ENCODE measurements at places on chromosomes 7 and 10.
A peak's percentile ranks its signal among the peaks of the same experiment; 100 is the strongest.

DNA sequence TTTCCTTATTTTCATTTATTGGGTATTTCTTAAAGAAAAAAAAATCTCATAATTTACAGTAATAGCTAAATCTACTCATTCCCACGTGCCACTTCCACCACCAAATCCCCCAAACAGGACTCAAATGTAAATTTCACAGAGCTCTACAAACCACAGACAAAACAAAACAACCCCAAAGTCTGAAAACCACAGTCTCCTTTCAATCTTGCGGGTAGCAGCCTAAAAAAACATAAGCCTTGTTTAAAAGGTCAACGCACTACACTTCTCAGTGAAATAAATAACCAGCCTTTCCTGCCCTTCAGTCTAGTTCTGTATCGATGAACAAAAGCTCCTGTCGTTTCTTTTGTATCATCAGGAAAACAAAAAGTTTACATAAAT is 121.8 kb upstream of the AFAP1L2 start:
- DNase-seq = peak; percentile 35

DNA sequence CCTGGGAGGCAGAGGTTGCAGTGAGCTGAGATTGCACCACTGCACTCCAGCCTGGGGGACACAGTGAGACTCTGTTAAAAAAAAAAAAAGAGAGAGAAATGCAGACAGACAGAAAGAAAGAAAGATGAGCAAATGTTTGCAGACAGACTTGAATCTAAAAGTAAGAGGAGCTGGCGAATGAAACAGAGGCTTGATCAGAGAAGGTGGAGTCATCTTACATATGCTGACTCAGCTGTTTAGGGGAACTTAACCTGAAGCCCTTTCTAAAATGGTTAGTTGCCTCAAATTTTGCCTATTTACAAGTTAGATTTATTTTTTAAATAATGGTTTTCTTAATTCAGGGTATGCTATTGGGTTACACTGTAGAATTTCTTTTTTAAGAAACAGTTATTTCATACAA is 5.4 kb downstream of the FAM171A1 start:
- no peak for DNase-seq

DNA sequence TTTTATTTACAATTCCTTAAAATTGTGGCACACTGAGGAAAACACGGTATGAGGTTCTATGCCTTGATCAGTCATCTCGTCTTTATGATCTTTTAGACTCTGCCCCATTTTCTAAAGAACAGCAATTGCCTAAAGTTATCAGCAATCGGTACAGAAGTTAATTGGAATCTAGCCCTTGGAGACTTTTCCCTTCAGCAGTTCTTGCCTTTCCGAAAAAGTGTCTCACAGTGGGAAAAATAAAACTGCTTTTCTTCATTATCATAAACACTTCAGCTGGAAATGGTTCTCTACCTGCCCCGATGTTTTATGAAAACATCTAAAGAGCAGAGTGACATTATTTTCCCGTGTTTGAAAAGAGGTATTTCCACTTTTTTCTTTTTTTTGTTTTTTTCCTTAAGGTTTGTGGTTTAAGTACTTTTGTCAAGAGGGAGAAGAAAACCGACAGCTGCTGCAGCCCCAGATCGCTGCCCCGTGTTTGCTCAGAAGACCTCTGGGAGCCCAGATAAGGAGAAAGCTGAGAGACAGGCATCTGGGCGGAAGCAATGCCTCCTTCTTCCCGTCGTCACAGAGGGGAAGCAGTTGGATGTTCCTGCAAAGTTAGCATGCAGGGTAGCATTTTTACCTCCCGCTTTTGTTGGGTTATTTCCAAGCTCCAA is 149.7 kb downstream of the FRMD4A start:
- no peak for DNase-seq

GRCh38 chr7:76515999-76516443 is 5.7 kb downstream of the UPK3B start:
- no peak for DNase-seq

- no peak for DNase-seq
Observed at GRCh38 chr7:43463401-43463980, 119.4 kb upstream of the STK17A start.

DNA sequence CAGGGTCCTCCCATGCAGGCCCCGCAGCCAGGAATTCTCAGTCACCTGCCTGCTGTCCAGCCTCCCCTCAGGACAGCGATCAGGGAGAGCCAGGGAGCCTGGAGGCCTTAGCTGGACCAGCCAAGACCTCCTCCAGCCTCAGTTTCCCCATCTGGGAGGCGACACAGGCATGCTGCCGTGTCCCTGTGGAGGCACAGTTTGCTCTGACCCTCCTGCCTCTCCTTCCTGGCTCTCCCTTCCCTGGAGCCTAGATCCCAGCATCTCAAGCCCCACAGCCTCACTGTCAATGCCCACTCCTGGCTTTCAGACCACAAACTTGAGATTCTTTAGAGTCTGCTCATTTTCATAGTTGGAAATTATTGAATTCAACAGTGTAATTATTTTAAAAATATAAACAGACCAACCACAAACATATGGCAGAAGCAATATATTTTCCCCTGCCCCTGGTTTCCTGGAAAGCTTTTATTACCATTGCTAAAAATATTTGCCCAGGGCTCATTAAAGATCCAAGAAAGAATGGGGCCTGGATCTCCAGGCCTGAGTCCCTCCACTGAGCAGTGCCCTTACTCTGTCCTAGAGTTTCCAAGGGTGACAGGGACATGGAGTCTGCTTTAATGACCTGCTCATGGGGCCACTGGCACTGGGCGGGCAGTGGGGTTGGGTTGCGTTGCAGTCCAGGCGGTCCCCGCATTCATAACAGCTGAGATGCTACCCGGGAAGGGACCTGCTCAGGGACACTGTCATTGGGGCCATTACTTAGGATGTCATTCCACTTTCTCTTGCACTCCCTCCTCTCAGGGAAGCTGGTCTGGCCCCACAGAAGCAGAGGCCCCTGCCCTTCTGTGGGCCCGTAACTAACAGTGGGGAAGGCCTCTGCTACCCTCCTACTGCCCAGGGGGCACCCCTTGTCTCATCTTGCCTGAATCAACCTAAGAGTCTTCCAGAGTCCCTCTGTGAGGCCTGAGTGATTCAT is 81.6 kb upstream of the CHST15 start:
- no peak for DNase-seq
